ENCODE measurements at places on chromosomes 1 and 21.

DNA sequence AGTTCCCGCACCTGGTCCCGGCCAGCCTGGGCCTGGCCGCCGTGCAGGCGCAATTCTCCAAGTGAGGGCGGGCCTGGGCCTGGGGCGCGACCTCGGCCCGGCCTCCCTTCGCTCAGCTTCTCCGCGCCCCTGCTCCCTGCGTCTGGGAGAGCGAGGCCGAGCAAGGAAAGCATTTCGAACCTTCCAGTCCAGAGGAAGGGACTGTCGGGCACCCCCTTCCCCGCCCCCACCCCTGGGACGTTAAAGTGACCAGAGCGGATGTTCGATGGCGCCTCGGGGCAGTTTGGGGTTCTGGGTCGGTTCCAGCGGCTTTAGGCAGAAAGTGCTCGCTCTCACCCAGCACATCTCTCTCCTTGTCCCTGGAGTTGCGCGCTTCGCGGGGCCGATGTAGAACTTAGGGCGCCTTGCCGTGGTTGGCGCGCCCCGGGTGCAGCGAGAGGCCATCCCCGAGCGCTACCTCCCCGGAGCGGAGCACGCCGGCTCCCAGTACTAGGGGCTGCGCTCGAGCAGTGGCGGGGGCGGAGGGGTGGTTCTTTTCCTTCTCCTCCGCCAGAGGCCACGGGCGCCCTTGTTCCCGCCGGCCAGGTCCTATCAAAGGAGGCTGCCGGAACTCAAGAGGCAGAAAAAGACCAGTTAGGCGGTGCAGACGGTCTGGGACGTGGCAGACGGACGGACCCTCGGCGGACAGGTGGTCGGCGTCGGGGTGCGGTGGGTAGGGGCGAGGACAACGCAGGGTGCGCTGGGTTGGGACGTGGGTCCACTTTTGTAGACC is 1.2 kb downstream of the OLIG1 start:
- DNase-seq = no peak

DNA sequence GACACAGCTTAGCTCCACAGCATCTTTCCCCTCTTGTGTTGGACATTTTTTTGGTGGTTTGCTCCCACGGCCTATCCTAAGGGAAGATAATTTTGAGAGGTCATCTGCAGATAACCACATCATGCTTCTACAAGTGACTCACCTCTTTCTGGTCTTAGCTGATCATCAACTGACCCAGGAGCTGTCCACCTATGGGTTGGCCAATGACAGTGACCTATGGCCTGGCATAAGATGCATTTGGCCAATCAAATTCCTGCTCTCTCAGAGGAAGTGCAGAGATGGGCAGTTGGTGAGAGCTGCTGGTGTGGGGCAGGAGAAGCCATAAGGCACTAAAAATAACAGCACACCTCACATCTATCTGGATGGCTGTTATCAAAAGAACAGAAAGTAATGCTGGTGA is 100.0 kb upstream of the CLDN14 start:
- no peak for DNase-seq

DNA sequence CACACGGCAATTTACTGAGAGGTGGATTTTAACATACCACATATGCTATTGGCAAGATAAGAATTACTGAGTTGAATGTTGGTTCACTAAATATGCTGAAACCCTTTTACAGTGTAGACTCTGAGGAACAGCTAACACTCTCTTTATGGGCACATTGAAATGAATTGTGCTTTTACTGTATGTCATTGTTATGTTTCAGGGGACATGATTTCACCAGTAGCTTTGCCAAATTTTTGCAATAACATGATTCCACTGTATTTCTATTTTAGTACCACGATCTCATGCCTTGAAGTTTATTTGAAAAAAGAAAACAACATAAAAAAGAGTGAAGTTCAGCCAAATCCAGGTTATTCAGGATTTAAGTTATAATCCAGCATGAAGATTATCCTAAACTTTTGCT is 188.5 kb downstream of the HLX start:
- no peak for DNase-seq

- DNase-seq = no peak
These were observed 44.0 kb downstream of the TRAF5 start for GRCh38 chr1:211370669-211371068.

DNA sequence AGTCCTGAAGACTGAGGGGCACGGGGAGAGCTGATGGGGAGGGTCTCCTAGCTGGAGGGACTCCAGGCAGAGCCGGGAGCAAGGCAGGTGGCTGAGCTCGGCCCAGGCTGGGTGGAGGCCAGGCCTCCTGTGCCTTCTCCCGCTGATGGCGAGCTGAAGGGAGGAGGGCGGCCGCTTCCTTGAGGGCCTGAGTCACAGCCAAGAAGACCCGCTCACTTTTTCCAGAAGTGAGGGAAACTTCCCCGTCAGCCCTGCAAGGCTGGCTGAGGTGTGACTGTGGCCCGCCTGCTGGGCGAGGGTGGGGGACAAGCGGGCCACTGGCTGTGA is 1.7 kb upstream of the VWA1 start:
- DNase-seq = peak; percentile 63

- DNase-seq = no peak
These were observed 58.5 kb downstream of the PALMD start for GRCh38 chr1:99704356-99704816.

GRCh38 chr1:110106013-110106941 is 6.0 kb upstream of the UBL4B start:
- peak; percentile 73 for DNase-seq
